ENCODE measurements at places on chromosomes 7 and 10.

- DNase-seq: no peak
These were observed 119.1 kb upstream of the JCAD start for GRCh38 chr10:30178356-30178964.

DNA sequence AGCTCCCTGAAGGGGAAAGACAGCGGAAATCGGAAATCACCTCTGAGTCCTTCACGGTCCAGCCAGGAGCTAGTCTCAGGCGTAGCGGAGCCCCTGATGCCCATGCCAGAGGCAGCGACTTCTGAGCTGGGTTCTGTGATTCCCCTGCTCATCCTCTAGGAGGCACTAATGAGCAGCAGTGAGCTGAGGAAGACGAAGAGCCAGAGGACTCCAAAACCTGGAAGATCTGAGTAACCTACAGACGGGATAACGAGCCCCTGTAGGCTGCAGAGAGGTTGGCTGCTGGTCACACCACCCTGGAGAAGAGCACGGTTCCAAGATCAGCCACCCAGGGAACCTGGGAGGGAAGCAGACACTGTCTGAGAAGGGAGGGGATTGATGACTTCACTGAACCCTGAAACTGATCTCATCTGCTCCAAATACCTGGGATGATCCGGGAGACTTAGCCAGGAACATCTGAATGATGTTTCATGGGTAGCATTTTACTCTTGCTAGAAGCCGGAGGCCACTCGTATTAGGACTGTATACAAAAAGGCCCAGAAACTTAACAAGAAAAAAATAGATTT is 304.1 kb downstream of the PAXIP1 start:
- no peak for DNase-seq

DNA sequence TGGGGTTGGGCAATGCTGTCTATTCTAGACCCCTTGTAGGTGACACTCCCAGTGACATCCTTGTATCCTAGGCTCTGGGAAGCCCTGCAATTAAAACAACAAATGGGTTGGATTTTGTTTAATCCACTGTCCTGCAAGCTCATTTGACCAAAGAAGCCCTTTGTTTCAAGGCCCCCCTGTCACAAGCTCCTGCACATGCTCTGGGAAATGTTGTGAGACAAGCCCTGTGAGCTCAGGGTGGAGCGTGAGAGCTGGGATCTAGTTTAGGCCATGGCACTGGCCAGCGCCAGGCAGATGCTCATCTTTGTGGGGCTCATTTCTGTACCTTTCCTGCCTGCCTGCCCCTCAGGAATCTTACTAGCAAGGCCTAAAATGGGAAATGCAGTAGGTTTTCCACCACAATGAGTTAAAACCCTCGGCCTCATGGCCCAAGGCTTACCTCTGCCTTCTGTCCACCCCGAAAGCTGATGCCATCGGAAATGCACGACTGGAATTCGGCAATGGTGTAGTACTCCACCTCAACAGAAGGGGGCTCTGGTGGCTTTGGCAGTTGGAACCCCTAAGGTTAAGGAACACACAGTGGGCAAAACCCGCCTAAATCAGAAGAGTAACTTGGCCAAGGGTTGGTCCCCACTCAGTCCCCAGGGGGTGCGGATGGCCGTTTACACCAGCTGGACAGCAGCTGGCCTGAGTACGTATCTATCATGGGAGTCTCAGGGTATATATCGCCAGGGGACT is 112.0 kb downstream of the NEURL1 start:
- DNase-seq: peak; percentile 69

DNA sequence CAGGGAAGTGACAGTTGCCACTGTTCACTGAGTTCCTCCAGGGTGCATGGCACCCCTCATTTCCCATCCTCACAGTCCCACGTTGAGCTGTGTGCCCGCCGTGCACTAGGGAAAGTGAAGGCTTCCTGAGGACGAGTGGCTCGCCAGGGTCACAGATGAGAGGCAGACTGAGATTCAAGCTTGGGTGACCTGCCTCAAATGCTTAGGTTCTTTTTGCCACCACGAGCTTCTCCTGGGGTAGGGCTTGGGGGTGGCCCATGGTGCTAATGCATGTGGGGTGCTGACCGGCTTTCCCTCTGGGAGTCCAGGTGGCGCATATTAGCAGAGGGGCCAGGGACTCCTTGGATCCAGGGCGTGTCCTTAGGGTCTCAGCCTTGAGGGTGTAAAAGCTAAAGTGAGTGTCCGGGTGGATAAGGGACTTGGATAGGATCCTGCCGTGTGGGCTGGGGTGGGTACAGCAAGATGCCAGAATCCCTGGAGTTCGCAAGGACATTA is 1.9 kb downstream of the CALHM2 start:
- DNase-seq: no peak

GRCh38 chr7:34821932-34822558 is 164.0 kb downstream of the NPSR1 start:
- DNase-seq: no peak

GRCh38 chr10:49053053-49053997 is 62.0 kb downstream of the VSTM4 start:
- DNase-seq: no peak

DNA sequence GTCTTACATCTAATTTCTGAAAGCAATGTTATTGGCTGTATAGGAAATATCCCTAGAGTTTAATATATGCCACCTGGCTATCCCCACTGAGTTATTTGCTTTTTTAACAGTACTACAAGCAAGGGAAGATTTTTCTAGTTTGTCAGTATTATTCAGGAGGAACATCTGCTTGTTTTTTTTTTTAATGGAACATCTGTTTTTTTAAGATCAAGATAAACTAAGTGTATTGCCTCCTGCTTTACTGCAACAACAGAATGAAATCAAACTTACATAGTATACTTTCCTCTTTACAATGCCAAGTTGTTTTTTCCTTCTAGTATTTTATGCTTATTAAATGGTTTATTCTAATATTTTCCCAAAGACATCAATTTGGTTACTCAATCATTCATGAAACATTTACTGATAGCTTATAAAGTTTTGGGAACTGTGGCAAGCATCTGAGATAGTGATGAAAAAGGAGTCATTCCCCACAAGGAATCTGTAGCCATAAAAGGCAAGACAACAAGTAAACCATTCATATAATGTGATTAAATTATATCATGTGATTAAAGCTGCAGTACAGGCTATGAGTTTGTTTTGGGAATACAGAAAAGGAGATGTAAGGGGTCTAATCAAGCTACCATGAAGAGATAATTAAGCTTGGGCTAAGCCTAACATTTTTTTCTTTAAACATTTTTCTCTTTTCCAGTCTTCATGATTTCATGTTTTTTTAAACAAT is 17.4 kb downstream of the MTPN start:
- no peak for DNase-seq

GRCh38 chr10:91742229-91742628 is 56.0 kb upstream of the TNKS2 start:
- DNase-seq: no peak

- DNase-seq: no peak
These were observed 31.8 kb downstream of the ARHGAP22 start for GRCh38 chr10:48573045-48573444.

Data from Kasumi-1 (cell line).